ENCODE measurements at places on chromosomes 6 and 20.

DNA sequence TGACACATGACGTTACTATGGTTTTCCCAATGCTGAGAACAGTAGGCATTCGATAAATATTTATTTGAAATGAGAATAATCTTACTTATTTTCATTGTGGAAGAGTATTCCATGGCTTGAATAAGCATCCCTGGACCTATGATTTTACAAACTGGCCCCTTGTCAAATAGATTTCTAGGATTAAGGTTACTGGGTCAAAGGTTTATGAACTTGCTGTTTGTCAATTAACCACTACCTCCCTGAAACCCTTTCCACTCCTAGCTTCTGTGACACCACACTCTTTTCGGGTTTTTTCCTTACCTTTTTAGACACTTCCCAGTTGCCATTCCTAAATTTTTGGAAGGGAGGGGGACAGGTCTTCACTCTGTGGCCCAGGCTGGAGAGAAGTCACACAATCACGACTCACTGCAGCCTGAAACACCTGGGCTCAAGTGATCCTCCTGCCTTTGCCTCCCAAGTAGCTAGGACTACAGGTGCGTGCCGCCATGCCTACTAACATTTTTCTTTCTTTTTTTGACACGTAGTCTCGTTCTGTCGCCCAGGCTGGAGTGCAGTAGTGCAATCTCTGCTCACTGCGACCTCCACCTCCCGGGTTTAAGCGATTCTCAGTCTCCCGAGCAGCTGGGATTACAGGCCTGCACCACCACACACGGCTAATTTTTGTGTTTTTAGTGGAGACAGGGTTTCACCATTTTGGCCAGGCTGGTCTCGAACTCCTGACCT is 5.1 kb upstream of the SRSF6 start:
- DNase-seq: no peak

- DNase-seq: no peak
Observed at GRCh38 chr6:130032758-130033340, 14.5 kb downstream of the L3MBTL3 start.

DNA sequence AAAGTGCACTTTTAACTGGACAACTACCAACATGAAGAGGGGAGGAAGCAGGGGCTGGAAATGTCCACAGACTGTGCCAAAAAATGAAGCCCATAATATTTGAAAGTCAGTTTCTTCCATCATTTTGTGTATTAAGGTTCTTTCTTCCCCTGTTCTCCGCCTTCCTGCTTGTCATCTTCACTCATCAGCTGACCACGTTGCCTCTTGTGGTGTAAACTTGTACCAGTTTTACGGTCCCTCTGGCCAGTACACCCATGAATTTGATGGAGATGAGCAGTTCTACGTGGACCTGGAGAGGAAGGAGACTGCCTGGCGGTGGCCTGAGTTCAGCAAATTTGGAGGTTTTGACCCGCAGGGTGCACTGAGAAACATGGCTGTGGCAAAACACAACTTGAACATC is 3.9 kb downstream of the HLA-DQA1 start:
- DNase-seq: no peak

GRCh38 chr6:33139596-33140206 is 52.6 kb downstream of the COL11A2 start:
- DNase-seq: no peak

- DNase-seq: no peak
Observed at GRCh38 chr6:34816635-34817301, 24.9 kb downstream of the BLTP3A start.

DNA sequence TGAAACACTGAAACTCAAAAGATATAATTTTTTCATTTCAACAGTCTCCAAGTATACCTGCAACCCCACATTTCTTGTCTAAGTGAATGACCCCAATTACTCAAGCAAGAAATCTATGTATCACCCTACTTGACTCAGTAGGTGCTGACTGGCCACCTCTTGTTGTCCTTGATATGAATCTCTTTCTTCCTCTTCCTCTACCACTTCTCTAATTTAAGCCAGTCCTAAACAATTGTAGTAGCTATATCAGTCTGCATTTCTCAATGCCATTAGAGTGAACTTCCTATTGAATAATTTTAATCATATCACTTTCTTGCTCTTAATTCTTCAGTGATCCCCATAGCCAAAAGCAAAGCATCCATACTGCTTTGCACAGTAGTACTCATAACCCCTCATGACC is 93.2 kb downstream of the NKAIN2 start:
- no peak for DNase-seq

DNA sequence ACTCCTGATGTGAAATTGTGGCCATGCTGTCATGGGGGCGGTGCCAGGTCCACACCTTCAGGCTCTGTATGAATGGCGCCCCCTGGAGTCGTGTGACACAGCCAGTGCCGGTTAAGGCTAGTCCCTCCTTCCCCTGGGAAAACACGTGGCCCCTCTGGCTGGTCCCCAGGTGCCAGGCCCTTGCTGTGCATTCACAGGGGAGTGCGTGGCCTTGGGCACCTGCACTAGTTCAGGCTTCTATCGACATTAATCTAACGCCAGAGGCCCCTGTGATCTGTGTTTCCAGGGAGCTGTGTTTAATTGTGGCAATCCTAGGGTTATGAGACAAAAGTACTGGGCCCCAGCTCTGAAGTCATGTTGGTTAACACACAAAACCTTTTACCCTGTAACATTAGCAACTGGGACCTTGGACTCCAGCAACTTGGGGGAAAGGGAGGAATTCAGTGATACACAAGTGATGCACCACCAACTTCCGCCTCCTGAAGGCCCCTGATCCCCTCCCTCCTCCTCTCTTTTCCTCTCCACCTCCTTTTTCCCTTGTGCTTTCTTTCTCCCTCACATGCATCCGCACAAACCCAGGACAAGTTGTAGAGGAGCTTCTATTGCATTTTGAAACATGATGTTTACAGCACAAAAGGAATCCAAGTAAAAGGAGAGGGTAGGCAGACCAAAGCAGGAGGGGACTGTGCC is 74.0 kb downstream of the SSR1 start:
- peak; percentile 29 for DNase-seq

DNA sequence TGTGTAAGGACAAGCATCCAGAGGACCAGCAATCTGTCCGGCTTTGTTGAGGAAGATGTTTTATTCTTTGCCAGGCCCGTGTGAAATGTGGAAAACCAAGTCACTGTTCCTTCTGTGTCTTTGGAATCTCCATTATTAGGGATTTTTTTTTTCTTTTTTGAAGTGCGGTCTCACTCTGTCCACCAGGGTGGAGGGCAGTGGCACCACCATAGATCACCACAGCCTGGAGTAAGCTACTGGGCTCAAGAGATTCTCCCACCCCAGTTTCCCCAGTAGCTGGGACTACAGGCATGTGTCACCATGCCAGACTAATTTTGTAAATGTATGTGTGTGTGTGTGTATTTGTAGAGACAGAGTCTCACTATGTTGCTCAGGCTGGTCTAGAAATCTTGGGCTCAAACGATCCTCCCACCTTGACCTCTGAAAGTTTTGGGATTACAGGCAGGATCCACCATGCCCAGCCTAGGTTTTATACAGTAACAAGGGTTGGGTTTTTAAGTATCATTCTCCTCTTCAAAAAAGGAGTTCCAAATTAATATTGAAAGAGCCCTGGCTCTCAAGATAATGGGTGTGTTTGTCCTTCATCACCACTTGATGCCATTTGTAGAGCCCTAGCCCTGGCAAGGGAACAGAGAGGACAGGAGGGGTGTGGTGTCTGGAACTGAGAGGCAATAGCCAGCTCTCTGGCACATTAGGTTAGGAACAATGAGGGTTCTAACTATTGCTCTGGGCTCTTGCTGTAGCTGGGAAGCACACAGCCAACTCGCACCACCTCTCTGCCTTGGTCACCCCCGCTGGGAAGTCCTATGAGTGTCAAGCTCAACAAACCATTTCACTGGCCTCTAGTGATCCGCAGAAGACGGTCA is 3.1 kb downstream of the LAMP5 start:
- no peak for DNase-seq

DNA sequence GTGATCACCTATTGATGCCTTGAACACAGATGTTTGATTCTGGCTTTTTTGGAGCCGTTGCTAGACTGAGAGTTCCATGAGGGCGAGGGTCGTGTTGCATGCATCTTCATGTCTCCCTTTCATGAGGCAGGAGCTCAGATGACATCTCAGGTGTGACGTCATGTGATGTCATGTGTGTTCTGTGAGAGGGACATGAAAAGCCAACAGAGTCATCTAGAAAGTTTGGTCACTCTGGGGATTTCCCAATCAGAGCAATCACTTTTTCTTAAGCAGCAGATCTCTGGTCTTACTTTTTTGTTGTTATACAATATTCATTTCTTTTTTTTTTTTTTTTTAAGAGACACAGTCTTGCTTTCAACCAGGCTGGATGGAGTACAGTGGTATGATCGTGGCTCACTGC is 411.8 kb downstream of the PREX1 start:
- DNase-seq: no peak

- no peak for DNase-seq
Observed at GRCh38 chr6:144104898-144105487, 9.6 kb upstream of the SF3B5 start.

- DNase-seq: no peak
Observed at GRCh38 chr20:32559753-32560380, 25.3 kb downstream of the NOL4L start.

DNA sequence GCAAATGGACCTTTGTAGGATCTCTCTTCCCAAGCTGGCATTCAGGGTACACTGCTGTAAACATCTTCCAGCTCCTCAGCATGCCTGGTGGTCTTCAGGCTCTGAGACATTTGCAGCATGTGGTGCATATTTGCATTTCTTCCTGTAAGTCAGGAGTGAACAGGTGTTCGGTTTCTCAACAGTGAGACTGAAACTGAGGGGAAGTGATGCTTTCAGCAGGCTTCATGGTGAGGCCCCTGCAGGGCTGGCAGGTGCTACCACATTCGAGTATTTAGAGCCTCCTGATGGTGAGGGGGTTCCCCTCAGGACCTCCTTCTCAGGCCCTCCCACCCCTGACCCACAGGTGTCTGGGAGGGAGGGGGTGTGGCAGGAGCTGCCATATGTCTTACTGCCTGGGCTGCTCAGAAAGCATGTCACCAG is 15.1 kb downstream of the MYBL2 start:
- DNase-seq: no peak

DNA sequence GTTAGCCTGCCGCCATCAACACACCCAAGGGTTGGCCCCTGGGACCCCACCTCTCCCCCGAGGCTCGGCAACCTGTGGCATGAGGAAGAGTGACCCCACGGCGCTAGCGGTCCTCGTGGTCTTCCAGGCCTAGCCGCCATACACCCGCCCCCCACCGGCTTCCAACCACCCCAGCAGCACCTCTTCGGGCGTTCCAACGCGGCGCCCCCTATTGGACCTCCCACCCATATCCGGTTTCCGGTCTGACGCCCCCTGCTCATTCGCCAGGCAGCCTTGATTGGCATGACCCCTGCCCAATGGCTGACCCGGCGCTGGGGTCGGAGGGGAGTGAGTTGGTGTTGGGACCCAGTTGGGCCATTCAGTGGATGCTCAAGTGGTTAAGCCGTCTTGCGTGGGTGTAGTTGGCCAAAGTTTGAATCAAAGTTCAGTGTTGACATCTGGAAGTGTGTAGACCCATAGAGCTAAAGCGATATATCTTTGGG is at the start of gene GNAS-AS1:
Gene GNAS-AS1, minus strand, starts transcription at position 210 of the 482 bp plus-strand sequence.
- peak; percentile 56 for DNase-seq

DNA sequence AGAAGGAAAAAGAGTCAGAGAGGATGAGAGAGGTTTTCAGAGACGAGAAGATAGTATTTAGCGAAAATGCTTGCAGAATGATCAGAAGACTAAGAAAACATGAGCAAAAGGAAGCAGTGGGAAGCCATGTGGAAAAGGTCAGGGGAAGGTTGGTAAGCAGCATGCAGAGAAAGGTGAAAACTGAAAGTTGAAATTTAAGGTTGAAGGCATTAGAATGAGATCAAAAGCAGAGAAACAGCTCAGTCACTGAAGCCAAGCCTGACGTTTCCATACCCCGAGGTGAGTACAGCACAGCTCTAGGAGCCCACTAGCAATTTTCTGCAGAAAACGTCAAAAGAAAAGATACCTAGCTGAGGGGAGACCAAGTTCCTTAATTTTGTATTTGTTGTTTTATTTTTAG is 19.1 kb upstream of the TFB1M start:
- no peak for DNase-seq

DNA sequence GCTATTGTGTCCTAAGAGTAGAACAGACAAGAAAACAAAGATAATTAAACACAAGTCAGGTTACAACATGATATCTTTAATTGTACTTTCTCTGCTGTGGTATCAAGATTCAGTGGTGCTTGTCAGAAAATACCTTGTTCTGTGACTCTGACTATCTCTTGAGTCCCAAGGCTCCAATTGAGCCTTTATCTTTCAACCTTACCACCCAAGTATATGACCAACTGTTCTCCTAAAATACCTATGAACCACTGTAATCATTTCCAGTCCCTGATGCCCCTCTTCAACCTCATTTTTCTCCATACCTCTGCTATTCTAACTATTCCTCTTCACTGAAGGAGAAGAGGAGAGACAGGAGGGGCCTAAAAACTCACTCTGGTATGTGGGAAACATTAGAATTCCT is 66.9 kb upstream of the TPD52L1 start:
- no peak for DNase-seq

- no peak for DNase-seq
Observed at GRCh38 chr20:53960579-53961272, 109.7 kb downstream of the BCAS1 start.

- DNase-seq: no peak
Observed at GRCh38 chr6:43088654-43089056, 12.5 kb downstream of the PTK7 start.

DNA sequence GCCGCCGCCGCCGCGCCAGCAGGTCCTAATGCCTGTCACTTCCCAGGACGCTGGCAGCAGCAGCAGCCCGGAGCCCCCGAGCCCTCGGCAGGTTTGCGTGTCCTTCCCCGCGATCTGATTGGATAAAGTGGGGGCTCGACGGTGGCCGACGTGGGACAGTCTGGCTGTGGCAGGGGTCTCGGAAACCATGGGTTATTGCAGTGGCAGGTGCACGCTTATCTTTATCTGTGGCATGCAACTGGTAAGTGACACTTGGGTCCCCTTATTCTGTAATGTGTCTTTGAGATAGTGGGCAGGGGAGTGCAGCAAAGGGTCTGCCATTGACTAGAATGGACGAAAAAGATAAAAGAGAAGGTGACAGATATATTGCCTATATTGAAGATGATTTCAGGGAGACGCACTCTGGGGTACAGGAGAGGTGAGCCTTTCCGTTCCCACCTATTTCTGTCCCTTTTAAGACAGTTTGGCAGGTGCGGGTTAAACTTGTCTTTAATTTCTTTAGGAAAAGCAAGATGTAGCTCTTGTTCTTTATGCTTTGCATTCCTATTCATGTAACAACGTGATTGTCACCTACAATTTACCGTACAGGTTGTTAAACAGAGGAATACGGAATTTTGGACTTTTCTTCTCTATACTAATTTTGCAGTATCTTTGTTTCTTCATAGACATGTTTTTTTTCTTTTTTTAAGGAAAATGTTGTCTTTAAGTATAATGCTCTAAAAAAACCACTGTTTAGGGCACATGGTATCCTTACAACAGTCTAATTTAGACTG is 535 bp downstream of the NKAIN2 start:
- DNase-seq: no peak
